ENCODE measurements at places on chromosomes 2 and 18.

DNA sequence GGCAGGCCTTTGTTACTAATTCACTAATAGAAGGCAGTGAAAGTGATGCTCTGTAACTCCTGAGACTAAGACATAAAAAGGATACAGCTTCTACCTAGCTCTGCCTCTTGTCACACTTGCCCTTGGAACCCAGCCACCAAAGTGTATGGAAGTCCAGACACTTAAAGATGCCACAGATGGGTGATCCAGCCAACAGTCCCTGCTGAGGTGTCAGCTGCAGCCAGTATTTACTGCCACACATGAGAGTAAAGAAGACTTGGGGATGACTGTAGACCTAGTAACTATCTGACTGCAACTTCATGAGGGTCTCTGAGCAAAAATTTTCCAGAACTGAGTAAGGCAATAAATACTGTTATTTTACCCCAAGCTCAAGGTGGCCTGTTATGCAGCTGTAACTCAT is 8.8 kb downstream of the IMMT start:
- no peak for DNase-seq

DNA sequence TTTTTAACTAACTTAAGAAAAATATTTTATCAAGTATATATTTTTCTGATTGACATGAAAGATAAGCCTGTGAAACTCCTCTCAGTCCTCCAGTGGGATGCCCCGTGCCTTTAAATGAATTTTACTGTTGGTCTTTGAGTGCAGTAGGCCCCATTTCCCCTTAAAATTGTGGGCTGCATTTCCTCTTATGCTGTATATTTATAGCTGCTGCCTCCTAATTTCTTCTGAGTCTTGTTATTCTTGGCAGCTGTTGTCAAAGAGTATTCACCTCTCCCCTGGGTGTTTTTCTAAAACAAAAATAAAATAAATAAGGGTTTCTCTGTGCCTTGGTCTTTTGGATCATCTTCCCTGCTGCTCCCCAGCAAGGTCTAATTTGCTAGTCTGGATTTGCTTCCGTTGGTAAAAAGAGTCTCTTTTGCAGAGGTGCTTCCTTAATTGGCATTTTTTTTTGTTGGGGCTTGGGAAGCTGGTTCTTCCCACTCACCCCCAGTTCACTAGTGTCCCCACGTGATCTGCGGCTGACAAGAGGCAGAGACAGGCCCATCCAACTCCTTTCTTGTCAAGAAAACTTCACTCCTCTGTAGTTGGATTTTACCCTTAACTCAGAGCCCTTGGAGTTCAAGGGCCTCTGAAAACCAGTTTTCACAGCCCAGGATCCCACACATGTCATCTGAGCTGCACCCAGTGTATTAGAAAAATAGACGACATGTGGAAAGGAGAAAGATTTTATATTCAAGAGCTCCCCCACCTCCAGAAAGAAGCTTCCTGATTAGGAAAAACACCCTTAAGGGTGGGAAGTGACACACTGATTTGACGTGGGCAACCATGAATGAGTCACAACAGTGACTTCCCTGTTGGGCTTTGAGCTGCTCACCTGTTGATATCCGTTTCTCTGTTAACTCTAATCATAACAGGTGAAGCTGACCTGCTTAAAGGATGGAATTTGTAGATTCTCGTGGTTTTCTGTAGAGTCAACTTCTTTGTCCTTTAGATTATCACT is 431.5 kb downstream of the DCDC2C start:
- no peak for DNase-seq

DNA sequence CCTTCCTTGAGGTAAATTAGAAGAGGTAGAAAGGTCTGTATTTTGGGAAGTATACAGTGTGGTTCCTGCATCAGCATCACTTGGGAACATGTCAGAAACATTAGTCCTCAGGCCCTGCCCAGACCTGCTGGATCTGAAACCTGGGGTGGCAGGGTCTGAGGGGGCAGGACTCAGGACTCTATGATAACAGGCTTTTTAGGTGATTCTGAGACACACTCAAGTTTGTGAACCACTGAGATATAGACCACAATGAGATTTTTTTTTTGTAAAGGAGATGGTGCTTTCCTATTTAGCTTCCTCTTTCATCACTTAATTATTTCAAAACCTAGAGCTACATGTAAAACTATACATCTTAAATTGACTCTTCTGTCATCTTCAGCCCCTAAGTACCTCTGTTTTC is 262.7 kb upstream of the SPOPL start:
- DNase-seq: no peak

GRCh38 chr18:6649421-6650126 is 79.9 kb upstream of the ARHGAP28 start:
- DNase-seq: no peak

Measured in posterior cingulate gyrus (tissue), 11 donors.